ENCODE measurements at places on chromosomes 7 and 10. TPM values are rescaled to one million over a fixed set of nuclear protein-coding genes. Genes with fewer than 3 reads are reported as not detected.

Gene BMI1
- 129 TPM for total RNA-seq

Gene SLC29A4
- total RNA-seq = 14.7 TPM

Gene LRRD1
- total RNA-seq = 1.2 TPM

Gene GALNT11
- total RNA-seq = 61.6 TPM

Gene RPP38
- 6.9 TPM for total RNA-seq

Gene LAMB4
- total RNA-seq = 0.82 TPM

Gene MUC3A
- total RNA-seq = under 0.01 TPM

Gene COMMD3
- total RNA-seq = 65.6 TPM

Gene MCM10
- 2.4 TPM for total RNA-seq

Gene FAM24B
- 2.9 TPM for total RNA-seq

All from frontal cortex (tissue), 4 donors.